ENCODE measurements at places on chromosomes 11 and 22.

DNA sequence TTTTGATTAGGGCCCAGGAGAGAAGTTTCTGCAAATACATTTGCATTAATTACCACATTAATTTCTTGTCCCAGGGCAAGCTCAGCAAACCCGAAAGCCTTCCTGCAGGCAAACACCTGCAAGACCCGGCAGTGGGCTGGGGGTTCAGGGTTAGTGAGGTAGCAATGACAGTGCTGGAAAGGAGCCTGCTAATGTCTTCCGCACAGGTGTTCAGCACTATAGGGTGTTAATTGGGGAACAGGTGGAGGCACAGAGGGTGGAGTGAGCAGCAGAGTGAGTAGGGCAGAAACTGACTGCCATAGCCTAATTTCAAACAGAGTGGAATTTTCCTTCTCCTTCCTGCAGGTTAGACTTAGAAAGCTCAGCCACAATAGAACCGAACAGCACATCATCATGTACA lies 50.9 kb upstream of the UBASH3B start:
- DNase-seq, result no peak

- no peak for DNase-seq
These were observed 31.4 kb upstream of the SLC22A25 start for GRCh38 chr11:63274776-63275175.

- DNase-seq, result no peak
These were observed 3.7 kb upstream of the XKR3 start for GRCh38 chr22:16828876-16829275.

GRCh38 chr11:127470306-127470884 lies 469.8 kb upstream of the KIRREL3 start:
- no peak for DNase-seq

DNA sequence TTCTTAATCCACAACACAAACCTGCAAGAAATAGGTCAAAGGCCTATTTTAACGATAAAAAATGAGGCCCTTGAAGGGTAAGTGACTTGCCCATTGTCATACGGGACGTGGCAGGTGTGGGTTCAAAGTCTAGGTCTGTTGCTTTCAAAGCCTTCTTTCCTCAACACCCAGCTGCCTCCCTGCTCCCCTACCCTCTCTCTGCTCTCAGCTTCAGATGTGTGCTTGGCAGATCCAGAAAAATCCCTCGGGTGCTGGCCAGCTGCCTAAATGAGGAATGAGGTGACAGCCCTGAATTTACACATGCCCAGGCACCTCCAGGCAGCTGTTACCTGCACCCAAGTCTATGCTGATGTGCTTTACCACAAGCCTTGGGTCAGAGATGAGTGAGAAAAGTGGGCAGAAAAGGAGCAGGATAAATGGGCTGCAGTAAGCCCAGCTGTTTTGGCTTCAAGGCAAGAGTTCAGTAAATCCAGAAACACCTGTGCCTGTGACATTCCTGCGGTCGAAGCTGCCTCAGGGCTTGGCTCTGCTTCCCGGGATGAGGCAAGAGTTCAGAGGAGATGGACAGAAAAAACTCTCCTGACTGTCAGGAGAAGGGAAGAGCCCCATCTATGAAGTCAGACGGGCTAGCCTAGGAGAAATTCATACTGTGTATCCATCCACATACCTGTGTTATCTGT lies 49.9 kb upstream of the LDLRAD3 start:
- DNase-seq, result no peak

DNA sequence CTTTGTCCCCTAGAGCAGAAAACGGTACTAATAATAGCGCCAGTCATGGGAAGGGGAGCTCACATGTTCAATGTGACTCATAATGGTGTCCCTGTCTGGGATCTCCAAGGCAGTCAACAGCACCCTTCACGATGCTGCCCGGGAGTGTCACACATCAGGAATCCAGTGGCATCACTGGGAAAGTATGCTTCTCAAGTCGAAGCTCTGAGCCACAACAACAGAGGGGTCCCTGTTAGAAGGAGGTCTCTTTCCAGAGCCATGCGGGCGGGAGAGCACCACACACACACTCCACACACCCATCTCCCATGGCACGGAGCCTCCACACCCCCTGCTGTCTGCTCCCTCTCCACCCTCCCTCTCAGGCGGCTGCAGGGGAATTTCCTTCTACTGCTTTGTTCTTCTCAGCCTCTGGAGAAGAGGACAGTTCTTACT lies 119.7 kb downstream of the ETS1 start:
- no peak for DNase-seq

GRCh38 chr11:47078751-47079521 lies 97.7 kb downstream of the ARFGAP2 start:
- no peak for DNase-seq

- no peak for DNase-seq
These were observed 131.3 kb downstream of the AASDHPPT start for GRCh38 chr11:106208760-106209159.

DNA sequence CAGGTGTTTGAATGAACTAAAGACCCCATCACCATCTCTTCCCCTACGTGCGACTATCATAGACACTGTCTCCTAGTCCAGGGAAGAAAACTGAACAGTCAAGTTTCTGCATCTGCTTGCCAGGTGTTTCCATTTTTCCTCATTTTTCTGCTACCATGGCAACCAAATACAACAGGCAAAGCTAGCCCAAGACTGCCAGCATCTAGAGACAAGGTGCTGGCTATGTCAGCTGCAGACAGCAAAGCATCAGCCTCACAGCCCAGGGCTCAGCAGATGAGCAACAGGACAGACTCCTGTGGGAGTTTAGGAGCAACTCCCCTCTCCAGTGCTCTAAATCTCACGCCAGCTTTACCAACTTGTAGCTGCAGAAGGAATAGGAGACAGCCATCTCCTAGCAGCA lies 124.3 kb downstream of the C11orf58 start:
- no peak for DNase-seq

- DNase-seq, result no peak
These were observed 198.8 kb upstream of the KIRREL3 start for GRCh38 chr11:127199306-127199801.

GRCh38 chr11:36249246-36249645 lies 40.0 kb downstream of the COMMD9 start:
- no peak for DNase-seq

DNA sequence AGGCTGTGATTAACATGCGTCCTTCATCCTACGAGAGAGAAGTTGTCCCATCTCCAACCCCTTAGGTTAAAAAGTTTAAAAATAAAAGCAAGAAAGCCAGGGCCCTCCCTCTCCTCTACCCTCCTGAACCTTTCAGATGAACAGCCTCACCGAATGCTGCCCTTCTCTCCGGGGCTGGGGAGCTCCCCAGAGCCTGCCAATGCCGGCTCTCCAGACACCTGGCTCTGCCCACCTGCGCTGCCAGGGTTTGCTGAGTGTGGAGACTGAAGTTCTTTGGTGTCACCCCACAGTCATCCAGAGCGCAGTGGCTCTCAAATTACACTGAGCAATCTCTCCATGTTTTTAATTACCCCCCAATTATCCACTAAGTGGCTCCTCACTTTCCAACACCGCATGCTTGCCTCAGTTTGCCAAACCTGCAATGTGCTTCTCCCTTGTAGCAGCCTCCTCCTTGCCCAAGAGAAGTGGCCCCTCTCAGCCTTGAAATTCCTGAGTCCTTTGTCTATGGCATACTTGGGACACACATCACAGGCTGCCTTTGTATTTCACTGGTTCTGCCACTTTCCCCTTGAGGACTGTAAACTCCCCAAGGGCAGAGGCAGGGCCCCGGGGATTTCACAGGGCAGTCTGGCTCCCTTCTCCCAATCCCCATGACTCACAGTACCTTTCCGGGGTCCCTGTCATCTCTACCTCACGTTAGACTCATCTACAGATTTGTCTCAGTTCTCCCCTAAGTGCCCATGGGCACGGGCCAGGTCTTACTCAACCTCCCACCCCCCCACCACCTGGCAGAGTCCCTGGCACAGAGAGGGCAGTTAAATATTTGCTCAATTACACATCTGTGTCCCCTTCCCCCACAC lies 2.0 kb downstream of the MYH9 start:
- DNase-seq, result peak; percentile 64

GRCh38 chr11:105910095-105910715 lies 111.8 kb downstream of the MSANTD4 start:
- DNase-seq, result no peak

Measured in stimulated activated CD4-positive, alpha-beta T cell treated with anti-CD3 and anti-CD28 coated beads, Interleukin-12 subunit alpha, Interleukin-12 subunit beta, amount 100 ng/mL, for 4 hours (primary cell).